ENCODE measurements at places on chromosomes 11 and 22. TPM values are rescaled to one million over a fixed set of nuclear protein-coding genes. Genes with fewer than 3 reads are reported as not detected.

POU2AF2 gene
- 0.89 TPM for polyA plus RNA-seq

OR51I1 gene
- polyA plus RNA-seq: not detected

TMEM121B gene
- polyA plus RNA-seq: 0.30 TPM

INS gene
- polyA plus RNA-seq: not detected

ZDHHC5 gene
- polyA plus RNA-seq: 35.9 TPM

- no peak for DNase-seq
Measured at GRCh38 chr11:129643031-129643721, 172.5 kb upstream of the TMEM45B start.

DNA sequence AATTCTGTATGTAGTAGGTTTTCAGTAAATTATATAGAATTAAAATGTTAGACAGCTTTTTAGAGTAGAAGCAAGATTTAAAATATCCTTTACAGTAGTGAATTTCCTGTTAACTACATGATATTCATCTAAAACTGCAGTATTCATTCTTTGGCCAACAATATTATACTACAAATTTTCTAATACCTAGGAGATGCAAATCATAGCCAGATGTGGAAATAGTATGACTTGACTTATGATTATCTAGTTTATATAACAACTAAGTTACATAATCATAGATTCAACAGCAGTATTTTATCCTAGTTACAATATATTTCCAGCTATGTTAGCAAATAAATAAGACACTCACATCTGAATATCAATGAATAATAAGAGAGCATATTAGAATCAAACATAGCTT lies 163.2 kb downstream of the MSANTD4 start:
- DNase-seq: no peak

DNA sequence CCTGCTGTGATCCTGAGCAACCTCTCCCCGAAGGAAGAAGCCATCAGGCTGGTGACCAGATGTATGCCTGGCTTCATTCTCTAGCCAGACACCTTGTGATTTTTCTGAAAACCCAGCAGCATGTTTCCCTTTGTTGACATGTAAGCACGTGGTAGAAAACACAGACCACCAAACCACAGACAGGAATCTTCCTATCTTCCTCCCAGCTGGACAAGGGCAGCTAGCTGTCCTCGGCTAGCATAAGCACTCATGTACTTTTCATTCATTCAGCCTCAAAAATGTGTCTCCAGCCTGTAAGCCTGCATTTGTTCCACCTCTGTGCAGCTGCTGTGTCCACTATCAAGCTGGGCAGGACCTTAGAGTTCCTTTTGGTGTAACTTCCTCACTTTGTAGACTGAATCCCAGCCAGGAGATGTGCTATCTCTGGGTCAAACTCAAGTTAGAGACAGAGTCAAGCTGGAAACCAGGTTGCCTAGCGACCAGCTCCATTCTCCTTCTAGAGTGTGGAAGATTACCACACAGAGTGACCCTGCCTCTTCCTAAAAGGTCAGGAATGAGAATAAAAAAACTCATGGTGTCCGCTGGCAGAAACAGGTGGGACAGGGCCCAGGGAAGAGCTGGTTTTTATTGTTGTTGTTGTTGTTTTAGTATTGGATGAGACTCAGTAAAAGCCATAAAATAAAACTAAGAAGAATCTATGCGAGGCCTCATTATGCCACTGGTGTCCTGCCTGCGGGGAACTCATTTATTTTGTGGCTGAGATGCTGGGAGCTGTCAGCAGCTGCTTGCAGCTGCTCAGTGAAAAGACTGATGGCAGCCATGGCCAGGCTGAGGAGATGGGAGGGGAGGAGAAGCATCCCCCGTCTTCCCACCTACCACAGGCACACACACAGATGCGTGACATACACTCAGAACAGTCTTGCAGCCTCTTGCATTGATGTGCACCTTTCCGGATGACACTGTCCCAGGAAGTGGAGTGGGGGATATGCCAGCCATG lies 7.4 kb upstream of the CLMP start:
- DNase-seq: no peak

GRCh38 chr11:47394050-47394321 lies 14.4 kb upstream of the SLC39A13 start:
- DNase-seq: no peak

DNA sequence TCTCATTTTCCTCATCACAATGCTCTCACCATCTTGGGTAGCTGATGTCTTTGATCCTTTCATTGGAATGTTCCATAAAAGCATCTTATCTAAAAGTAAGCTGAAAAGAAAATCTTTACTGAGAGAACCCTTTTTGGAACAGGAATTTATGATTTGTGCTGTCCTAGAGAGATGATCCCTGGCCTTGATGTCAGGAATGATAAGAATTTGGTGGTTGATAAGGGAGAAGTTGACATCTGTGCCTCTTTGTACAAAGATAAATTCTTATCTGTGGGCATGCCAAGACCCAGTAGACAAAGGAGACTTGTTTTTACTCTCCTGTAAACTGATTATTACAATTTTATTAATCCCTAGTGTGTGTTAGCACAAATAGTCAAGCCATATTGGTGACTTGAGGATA lies 36.9 kb downstream of the NAALAD2 start:
- DNase-seq: no peak

All from hepatocyte (in vitro differentiated cells).